ENCODE measurements at places on chromosomes 4 and X.

GRCh38 chrX:69238114-69238886 is 73.0 kb upstream of the PJA1 start:
- no peak for DNase-seq

DNA sequence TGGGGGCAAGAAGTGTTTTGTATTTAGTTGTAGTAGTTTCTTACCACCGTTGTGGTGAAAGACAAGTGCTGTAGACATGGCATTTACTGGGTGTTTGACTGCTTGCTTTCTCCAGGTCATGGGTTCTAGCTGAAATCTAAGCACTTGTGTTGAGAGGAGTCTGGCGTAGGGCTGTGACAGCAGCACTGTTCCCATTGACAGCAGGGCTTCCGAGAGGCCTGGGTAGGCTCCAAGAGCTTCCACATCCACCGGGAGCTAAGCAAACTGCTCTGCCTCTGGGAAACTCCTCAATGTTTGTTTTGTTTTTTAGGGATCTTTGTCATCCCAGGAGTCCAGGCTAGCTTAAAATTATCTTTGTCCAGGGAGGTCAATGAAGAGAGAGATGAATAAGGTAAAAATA is 44.3 kb downstream of the BMPR1B start:
- DNase-seq, result no peak

GRCh38 chr4:90994851-90995574 is 867.8 kb downstream of the CCSER1 start:
- no peak for DNase-seq

DNA sequence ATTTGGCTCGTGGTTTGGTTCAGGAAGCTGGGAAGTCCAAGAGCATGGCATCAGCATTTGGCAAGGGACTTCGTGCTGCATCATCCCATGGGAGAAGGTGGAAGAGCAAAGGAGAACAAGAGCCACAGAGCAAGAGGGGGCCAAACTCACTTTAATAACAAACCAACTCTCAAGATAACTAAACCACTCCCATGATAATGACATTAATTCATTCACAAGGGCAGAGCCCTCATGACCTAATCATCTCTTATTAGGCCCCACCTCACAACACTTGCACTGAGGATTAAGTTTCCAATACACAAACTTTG is 113.4 kb upstream of the ATXN3L start:
- no peak for DNase-seq

- DNase-seq, result no peak
These were observed 152.6 kb downstream of the GRIA3 start for GRCh38 chrX:123336666-123337065.

DNA sequence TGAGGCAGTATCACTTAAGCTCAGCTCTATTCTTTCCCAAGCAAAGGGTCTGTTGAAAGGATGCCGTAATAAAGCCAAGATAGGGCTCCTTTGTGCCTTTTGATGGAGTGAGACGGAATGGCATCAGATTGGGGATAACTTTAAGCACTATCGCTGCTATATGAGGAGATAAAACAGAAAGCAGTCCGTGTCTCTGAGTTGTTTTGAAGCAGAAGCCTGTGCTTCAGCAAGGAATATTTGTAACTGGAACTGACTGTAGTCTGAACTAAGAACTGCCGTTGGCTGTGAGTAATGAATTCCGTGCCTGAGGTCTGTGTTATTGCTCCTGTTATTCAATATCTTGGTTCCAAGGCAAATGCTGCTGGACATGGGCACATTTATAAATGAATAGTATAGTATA is 297.4 kb downstream of the ANKRD50 start:
- no peak for DNase-seq

DNA sequence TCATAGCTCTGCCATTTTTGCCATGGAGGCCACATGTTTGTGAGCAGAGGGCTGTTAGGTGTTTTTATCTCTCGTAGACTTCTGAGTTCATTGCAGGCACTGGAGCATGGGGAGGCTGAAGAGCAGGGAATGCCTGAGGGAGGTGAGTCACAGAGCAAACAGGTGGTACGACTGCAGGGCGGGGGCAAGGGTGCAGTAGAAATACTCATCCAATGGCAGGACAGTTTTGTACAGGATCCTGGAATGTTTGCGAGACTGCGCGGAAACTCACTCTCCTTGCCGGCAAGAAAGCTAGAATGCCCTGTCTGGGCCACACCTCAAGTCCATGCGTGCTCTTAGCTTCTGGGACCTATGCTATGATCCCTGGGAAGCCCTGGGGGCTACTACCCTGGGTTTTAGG is 20.0 kb upstream of the VCX2 start:
- DNase-seq, result no peak

DNA sequence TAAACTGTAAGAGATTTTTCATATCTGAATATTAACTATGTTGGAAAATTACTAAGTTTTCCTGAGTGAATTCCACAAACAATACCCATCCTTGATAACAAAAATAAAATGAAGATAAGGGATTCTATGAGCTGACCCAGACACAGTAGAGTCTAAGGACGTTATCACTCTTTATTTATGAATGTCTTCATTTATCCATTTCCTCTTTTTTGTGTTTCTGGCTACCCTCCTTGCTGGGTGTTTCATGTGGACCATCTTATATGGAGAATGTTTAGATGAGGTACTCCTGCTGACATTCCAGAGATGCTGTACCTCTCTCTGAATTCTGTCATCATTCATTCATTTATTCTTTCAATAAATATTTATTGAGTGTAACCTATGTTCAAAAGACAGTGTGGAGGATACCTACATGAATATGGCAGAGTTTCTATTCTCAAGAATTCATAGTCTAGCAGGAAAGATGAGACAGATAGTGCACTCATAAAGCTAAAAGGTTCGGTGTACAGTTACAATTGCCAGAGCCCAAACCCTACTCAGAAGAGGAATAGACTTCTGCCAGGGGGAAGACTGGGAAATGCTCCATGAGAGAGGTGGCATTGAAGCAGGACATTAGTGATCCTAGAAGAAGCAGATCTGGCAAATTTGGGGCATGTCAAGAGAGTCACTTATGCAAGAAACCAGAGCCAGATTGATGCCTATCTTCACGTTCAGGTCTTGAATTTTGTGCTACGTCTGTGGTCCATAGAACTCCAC is 195.8 kb downstream of the MAML3 start:
- no peak for DNase-seq

GRCh38 chrX:38175139-38175538 is 45.5 kb downstream of the SRPX start:
- DNase-seq, result no peak

DNA sequence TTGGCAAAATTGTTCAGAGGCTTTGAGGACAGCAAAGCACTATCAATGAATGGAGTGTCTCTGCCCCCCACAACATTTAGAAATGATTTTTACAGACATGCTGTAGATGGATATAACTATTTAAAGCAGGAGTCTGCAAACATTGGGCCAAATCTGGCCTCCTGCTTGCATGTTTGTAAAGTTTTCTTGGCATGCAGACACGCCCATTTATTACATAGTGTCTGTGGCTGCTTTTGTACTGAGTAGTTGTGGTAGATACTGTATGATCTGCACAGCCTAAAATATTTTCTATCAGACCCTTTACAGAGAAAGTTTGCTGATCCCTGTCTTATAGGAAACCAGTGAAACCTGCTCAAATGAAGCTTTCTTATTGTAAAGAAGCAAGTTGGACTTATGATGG is 45.5 kb upstream of the PHEX start:
- DNase-seq, result no peak

DNA sequence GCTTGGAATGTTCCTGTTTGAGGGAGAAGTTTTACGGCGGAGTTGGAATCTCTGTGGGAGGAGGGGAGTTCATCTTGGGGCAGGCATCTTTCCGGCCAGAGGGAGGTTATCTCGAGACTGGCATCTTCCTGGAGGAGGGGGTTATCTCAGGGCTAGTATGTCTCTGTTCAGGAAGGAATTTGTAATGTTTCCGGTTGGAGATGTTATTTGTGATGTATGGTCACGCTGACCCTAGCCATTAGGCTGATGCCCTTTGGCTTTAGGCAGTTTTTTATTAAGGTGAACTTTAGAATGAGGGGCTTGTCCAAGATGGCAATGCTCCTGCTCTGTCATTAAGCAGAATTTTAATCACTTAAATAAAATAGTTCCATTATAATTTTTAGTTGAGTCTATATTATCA is 449.7 kb downstream of the PCDH10 start:
- no peak for DNase-seq

GRCh38 chrX:42837101-42837726 is 59.3 kb upstream of the PPP1R2C start:
- peak; percentile 2 for DNase-seq

DNA sequence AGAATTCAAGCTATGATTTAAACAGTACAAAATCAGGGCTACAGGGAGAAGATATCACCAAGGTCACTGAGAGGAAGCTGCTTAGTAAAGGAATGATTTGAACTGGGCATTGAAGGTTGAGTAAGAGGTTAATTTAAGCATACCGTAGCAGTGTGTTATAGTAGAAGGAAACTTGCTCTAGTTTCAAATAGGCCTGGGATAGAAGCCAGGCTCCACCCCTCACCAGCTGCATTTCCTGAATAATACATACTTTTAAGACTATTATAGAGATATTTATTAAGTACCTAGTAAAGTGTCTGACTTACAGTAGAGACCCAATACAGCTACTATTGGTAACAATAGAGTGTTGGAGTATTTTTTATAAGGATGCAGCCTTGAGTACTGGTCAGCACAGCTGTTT is 118.0 kb upstream of the GLRA2 start:
- DNase-seq, result no peak

DNA sequence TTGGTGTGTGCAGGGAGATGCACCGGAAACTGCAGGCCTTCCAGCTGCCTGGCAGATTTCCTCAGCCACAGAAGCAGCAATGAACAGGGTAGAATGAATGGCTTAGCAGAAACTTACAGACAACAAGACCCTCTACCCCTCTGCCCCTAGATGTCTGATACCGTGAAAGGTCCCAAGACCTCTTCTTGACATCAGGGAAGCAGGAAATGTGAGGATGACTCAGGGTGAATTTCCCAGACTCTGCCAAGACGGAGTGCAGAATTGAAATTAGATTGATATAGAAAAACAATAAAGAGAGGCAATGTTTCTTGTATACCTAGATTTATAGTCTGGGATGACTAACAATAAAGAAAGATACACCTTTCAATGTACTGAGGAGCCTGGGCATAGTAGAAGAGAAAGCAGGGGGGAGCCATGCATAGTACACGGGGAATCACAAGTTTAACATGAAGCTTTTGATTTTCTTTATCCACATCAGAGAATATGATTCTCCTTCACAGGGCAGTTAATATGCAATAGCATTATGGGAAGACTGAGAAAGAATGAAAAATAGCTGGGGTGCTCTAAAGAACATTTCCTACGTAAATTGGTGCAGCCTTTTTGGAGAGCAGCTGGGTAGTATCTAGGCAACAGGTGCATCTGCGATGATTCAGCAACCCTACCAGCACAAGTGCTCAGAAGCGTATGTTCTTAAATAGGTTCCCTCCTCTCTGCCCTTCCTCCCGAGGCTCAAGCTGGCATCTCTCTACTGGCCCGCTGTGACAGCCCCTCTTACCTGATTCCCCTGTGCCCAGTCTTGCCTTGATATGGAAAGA is 18.3 kb upstream of the CXCR3 start:
- peak; percentile 27 for DNase-seq

DNA sequence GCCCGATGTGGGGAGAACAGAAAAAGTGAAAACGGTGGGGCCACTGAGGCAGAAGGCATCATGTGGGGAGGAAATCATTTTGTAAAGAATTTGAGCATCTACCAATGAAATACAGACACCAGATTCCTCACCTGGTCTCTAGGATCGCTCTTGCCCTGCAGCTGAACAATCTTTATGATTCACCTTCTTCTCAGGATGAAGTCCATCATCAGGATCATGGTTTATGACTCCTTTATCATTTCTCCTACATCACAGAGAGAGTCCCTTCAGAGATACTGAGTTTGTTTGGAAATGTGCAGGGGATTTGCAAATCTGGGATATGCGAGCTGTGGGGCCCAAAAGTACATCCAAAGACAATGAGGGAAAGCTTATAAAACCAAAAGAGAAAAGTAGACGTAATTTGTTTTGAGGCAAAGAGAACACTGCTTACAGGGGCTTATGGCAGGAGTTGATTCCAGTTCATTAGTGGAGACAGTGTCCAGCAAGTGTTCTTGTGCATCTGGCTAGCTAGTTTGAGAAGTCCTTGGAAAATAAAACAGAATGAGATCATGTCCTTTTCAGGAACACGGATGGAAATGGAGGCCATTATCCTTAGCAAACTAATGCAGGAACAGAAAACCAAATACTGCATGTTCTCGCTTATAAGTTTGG is 15.3 kb upstream of the ANXA5 start:
- no peak for DNase-seq

- DNase-seq, result no peak
These were observed 46.3 kb downstream of the SULT1E1 start for GRCh38 chr4:69813628-69814027.

GRCh38 chr4:102503831-102504786 is 3.0 kb downstream of the NFKB1 start:
- DNase-seq, result no peak

DNA sequence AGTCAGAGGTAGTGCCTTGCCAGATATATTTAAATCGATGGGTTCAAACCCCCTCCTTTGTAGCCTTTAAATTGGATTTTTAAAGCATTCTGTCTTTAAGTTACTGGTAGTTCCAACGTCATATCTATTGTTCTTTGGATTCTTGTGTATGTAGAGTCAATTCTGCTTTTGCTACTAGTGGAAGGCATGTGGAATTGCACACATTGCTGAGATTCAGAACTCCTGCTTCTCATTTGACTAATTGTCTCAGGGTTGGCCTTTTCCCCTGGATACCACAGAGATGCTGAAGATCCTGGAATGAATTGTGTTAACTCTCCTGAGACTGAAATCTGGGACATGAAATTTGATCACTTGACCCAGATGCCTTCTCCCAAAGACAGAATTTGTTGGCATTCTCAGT is 328.3 kb upstream of the RPS6KA3 start:
- DNase-seq, result no peak

GRCh38 chr4:24991015-24991414 is 39.7 kb downstream of the LGI2 start:
- no peak for DNase-seq

- DNase-seq, result peak; percentile 55
These were observed 26.0 kb upstream of the BMP2K start for GRCh38 chr4:78749972-78750727.

GRCh38 chr4:165450871-165451270 is 72.1 kb downstream of the CPE start:
- no peak for DNase-seq

GRCh38 chrX:136251041-136251991 is at the start of gene MAP7D3:
MAP7D3 (minus strand) TSS chrX:136251400; CDS start chrX:136251358, 42 bp downstream.
- DNase-seq, result peak; percentile 85

- no peak for DNase-seq
These were observed 549.8 kb upstream of the LCORL start for GRCh38 chr4:18571301-18571761.

GRCh38 chr4:74415602-74416300 is 29.2 kb upstream of the AREG start:
- no peak for DNase-seq

GRCh38 chrX:84047339-84047738 is 140.7 kb downstream of the RPS6KA6 start:
- DNase-seq, result no peak

GRCh38 chr4:74433043-74433442 is 11.9 kb upstream of the AREG start:
- no peak for DNase-seq

DNA sequence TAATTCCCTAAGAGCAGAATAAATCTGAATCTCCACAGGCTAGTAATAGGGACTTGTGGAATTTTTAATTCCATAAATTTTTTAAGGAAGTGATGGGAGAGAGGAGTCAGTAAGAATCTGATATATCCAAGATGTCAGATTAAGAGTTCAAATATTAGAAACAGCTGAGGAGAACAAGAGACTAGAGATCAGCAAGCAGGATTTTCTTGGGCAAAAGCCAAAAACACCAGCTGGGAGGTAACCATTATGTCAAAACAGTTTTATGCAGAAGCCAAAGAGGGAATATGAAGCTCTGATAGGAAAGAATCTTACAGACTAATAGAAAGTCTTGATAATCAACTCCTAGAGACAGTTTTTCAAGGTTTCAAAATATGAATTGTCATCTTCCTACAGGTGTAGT is 72.2 kb upstream of the RBPJ start:
- DNase-seq, result no peak
